ENCODE measurements at places on chromosomes 6 and 20.

GRCh38 chr6:13099771-13100170 is 228.6 kb downstream of the TBC1D7 start:
- DNase-seq = no peak

- no peak for DNase-seq
Measured at GRCh38 chr6:37435373-37435772, 2.4 kb downstream of the CMTR1 start.

DNA sequence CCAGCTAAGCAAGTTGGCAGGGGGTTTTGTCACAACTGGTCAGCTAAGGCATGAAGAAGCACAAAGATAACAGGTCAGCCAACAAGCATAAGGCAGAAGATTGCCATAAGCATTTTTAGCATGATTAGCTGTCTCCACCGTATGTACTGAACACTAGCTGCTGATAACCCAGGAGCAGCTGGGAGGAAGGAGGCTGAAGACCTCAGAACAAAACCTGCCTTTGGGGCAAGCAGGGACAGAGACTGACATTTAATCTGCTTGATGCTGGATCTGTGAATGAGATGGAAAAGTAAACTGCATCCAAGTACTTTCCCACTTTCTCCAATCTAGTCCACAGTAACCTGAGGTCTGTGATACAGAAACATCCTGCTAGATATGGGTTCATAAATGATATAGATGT is 353.0 kb upstream of the MAP3K7 start:
- DNase-seq = no peak

GRCh38 chr6:1841136-1841535 is 231.4 kb downstream of the FOXC1 start:
- DNase-seq = no peak

DNA sequence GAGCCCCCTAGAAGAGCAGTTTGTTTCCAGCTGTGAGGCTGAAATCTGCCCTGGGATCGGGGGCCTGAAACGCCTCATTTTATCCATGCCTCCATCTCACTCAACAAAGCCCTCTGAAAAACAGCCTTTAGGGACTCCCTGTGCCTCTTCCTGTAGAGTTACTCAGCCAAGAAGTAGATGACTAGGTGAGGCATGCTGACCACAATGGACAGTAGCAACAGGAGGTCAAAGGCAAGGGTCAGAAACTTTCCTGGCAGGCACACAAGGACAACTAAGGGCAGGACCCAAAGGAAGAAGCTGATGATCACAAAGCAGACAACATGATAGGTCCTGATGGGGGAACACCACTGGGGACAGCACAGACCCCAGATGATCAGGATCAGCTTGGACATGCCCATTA is 12.8 kb downstream of the MAS1L start:
- DNase-seq = no peak

DNA sequence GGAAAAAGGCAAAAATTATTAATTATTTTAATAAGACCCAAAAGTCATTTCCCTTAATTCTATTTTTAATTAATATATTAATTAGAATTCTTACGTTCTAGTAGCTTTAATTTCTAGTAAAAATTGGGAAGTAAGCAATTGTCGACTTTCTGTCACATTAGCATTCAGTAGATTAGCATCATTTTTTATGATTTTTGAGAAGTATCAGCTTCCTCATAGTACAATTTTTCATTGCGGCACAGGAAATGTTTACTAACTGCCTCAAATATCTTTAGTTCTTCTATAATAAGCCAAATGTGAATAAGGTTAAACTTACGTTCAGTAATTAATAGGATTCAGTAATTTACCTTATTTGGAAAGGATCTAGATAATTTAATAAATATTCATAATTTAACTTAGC is 687.4 kb downstream of the EPM2A start:
- DNase-seq = no peak

- no peak for DNase-seq
Measured at GRCh38 chr6:70863343-70863742, 93.5 kb downstream of the B3GAT2 start.

DNA sequence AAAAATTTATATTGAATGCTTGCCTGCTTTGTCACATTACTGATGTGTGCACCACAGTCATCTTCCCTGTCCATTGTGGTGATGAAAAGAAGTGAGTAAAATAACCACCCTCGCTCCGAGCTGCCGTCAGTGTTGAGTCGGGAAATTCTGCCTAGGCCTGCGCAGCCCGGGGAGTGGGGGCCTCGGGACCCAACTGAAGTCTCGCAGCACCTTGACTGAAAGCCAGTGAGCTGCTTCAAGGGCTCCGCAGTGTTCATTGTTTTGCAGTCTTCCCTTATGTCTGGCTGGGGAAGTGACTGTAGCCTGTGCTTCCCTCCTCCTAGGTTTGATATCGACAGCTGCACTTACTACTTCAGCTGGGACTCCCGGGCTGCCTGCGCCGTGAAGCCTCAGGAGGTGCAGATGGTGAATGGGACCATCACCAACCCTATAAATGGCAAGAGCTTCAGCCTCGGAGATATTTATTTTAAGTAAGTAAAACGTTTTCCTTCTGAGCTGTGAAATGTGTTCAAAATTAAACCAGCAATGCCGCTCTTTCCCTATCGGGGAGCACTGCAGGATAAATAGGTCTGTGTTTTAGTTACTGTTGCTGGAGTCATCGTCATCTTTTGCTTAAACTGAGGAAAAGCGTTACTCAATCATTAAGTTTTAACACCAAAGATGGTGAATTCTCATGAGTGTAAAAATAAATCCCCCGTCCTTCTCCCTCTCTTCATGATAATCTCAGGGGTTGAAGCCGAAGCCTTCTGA is 32.7 kb upstream of the SLC22A1 start:
- no peak for DNase-seq

DNA sequence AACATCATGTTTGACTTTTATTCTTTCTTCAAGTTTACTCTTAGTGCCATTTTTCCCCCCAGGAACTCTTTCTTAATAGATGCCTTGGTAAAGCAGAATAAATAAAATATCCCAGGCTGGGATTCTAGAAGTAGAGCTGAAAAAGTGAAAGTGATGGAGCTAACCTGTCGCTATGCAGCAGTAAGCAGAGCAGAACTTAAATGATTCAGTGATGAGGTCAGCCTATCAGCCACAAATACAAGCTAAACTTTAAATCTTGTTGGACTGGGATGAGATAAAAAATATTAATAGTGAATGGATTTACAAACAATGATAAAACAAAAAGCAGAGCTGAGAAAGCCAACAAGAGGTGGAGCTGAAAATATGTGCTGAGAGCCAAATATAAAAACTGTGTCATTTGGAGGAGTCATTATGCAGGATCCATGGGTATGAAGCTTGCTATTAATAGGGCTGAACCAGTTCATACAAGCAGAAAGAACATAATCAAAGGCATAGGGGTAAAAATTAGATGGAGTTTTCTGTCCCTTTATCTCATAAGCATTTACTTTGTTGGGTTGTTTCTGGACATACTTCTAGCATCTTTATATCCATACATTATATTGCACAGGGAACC is 877.8 kb downstream of the EPHA7 start:
- no peak for DNase-seq

DNA sequence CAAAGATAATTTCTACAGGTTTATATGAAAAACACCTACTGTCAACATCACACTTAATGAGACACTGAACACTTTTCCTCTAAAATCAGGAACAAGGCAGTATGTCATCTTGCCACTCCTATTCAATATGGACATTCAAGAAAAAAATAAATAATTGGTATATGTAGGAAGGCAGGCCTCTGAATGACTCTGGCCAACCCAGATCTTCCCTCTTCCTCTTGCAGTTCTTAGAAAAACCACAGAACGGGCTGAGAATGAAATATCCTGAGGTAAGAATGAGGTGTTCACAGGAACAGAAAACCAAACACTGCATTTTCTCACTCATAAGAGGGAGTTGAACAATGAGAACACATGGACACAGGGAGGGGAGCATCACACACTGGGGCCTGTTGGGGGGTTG is 1207.2 kb upstream of the CITED2 start:
- no peak for DNase-seq

DNA sequence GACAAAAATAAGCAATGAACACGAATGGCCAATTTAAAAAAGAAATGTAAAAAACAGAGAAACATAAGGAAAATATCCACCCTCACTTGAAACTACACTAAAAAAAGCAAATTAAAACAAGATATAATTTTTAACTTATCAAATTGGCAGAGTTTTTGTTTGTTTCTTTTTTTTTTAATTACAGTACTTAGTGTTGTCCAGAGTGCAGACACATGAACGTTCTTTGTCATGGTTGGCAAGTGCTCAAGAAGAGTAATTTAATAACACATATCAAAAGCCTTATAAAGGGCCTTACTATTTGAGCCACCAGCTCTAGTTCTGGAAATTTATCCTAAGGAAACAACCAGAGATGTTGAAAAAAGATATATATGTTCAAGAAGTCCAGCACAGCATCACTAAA is 142.3 kb downstream of the ATXN1 start:
- no peak for DNase-seq

- DNase-seq = no peak
Measured at GRCh38 chr20:42587427-42587826, 602.3 kb downstream of the PTPRT start.

- no peak for DNase-seq
Measured at GRCh38 chr6:150118203-150118602, 24.6 kb upstream of the PPP1R14C start.

DNA sequence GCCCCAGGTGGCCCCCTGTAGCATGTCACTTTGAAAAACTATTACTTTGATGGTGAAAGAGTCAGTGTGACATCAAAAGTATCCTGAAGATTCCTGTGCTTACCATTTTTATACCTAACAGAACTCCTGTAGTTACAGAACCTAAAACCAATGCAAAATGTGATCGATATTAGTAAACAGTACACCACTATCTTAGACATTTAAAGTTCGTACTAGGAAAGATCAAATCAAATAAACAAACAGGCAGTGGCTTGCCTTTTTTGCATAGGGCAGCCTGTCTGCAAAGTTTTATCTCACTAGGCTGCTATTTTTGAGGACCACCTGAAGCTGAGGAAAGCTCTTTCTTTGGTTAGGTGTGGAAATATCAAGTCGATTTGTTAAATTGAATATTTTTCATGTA is 944.0 kb upstream of the CITED2 start:
- DNase-seq = no peak

All from activated CD8-positive, alpha-beta memory T cell treated with anti-CD3 and anti-CD28 coated beads, Interleukin-2, amount 50 U/mL, for 4 hours (primary cell).